ENCODE measurements at places on chromosomes 12 and 14.

DNA sequence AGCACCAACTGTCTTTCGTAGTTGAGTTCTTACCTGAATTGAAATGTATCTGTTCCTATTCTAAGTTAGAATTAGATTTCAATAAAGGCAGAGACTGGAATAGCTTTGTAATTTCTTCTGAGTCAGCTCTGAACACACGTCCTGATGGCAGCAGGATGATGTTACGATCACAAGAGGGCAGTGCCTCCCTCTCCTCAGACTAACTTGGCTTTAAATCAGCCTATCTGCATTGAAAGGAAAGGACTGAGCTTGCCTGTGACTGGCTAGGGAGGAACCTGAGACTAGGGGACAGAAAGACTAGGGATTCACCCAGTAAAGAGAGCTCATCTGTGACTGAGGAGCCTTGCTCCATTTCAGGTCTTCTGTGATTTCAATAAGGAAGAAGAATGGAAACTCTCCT is 323.7 kb upstream of the OR4E1 start:
- no peak for DNase-seq

GRCh38 chr14:65255583-65256461 is 153.5 kb upstream of the MAX start:
- no peak for DNase-seq

DNA sequence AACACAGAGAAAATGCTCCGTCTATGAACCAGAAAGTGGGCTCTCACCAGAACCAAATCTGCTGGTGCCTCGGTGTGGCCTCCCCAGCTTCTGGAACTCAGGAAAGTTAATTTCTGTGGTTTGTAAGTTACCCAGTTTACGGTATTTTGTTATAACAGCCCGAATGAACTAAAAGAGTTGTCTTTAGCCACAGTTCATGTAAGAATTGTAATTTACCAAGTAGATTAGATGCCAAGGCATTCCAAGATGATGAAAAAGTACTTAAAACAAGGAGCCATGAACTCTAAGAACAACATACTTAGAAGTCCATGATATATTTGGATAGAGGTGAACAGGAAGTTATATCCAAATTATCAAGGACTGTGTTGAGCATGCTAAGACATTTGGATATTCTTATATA is 259.9 kb upstream of the GARIN6 start:
- no peak for DNase-seq

DNA sequence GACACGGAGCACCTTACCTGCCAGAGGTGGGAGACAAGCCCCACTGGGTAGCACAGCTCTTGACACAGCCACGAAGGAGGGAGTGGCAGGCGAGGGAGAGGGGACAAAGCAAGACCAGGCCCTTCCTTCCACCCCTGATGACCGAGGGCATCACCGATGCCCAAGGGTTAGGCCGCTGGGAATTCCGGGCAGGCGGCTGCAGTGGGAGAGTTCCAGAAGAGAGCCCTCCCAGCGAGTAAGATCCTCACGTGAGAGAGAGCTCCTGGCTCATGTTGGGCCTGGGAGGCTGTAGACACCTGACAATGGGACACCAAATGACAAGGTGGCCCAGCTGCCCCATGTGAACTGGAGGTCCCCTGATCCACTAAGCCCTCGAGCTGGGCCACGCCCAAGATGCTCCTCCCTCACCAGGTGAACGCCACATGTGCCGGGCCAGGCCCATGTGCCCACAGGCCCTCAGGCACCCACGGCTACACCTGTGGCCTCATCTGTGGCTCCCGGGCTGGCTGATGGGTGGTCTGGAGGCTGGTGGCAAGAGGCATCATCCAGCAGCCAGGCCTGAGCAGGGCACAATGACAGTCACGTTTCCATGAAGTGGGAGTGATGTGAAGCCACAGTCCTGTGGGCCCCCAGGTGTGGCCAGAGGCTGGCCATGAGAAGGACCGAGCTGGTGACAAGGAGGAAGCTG is 32.1 kb upstream of the C14orf180 start:
- no peak for DNase-seq

GRCh38 chr12:111573476-111573875 is 25.6 kb downstream of the ATXN2 start:
- DNase-seq: no peak

DNA sequence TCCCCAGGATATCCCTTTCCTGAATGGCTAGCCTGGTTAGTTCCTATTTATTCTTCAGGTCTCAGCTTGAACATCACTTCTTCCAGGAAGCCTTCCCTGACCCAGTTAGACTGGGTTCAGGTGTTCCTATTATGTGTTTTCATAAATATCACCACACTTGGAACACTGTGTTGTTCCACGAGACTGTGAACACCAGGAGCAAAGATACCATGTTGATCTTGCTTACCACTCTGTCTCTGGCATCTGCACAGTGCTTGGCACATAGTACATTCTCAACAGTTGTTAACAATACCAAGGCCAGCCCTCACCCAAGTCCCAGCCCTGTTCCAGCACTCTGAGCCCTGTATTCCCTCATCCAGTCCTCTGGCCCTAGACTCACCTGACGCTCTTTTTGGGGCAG is 13.7 kb upstream of the ZNF385A start:
- DNase-seq: no peak

DNA sequence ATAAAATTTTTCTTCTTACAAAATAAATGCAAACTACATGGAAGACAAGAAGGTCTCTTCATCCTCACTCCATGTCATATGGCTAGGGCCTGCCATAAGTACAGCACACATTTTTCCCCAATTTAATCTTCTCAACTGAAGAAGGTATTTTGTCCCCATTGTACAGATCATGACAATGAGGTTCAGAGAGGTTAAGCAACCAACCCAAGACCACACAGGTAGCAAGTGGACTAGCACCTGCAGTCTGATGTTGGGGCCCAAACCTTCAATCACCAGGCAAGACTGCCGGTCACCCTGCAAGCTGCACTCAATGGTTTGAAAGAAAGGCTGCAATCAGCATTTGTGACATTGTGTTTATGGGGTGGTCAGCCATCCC is 6.5 kb upstream of the MEG3 start:
- no peak for DNase-seq

GRCh38 chr12:121792607-121793439 is 665 bp downstream of the RHOF start:
- no peak for DNase-seq

GRCh38 chr12:111775205-111776193 is 8.8 kb downstream of the ALDH2 start:
- DNase-seq: no peak

DNA sequence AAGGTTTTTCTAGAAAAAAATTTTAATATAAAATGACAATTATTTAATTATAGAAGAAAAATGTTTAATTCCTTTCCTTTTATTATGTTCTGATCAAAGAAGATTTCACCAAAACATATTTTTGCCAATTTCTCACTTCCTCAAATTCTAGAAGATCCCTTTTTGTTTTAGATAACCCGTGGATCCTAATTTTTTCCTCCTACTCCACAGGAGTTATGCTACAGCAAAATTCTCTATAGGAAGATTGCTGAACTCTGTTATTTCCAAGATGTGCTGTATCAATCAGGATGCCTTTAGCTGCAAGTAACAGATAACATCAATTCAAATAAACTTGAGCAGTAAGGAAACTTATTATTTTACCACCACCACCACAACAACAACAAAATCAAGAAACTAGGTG is 3.8 kb upstream of the SNX6 start:
- no peak for DNase-seq

GRCh38 chr12:131034631-131035244 is 81.0 kb downstream of the ADGRD1 start:
- DNase-seq: no peak

GRCh38 chr14:78162202-78162601 is 8.0 kb upstream of the NRXN3 start:
- no peak for DNase-seq

DNA sequence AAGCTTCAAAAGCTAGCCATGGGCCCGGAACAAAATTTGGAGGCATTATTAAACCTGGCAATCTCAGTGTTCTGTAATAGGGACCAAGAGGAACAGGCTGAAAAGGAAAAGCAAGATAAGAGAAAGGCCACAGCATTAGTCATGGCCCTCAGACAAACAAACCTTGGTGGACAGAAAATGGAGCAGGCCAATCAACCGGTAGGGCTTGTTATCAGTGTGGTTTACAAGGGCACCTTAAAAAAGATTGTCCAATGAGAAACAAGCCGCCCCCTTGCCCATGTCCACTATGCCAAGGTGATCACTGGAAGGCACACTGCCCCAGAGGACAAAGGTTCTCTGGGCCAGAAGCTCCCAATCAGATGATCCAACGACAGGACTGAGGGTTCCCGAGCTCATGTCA is 653.9 kb upstream of the TMEM132C start:
- no peak for DNase-seq

- DNase-seq: peak; percentile 53
These were observed 1131.1 kb downstream of the TMEM121 start for GRCh38 chr14:106657460-106657859.

DNA sequence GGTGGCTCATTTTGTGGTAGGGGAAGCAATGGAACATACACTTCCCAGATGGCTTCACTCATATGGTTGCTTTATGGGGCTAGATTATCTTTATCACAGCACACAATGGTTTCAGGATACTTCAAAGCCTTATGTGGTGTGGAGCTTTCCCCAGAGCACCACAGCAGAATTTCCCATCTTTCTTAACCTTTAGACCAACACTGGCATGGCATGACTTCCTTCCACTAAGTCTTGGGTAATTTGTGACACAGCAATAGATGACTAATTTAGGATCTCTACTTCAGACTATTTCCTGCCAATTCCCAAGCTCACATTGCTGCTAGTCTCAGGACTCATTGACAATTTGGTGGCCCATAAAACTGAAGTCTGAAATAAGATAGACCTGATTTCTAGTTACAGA is 36.9 kb upstream of the DCN start:
- DNase-seq: no peak

DNA sequence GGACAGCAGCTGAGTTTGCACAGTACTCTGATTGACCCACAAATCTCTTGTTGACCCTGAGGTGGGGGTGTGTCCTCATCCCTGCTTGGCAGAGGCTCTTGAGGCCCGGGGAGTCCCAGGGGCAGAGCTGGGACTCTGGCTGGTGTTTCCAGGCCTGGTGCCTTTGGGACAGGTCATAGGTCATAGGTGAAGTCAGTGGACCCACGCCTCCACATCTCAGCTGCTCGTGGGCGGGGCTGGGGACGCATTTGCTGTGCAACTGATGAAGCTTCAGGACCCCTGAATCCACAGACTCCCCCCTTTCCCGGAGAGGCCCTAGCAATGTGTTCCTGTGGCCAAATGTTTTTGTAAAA is 408 bp upstream of the CACNA2D4 start:
- no peak for DNase-seq

GRCh38 chr14:78581229-78581628 is 411.1 kb downstream of the NRXN3 start:
- no peak for DNase-seq

- DNase-seq: no peak
These were observed 15.9 kb downstream of the SMOC1 start for GRCh38 chr14:69895109-69895508.

- DNase-seq: no peak
These were observed 91.8 kb upstream of the NPAS3 start for GRCh38 chr14:32846821-32847365.

DNA sequence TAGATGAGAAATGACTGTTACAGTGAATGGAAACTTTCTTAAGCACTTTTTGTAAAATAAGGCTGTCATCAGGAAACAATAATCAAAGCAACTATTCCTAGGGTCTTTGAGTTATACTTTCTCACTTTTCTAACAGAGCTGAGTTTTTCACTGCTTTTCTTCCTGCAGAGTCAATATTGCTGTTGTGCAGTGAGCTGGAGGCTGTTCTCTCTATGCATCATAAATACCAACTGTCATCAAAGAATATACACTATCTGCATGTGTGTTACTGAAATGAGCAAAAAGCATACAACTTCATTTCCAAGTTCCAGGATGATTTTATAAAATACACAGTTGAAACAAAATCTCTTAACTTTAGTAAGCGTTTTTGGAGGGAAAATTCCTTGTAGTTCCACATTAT is 110.4 kb upstream of the CPSF6 start:
- no peak for DNase-seq

- no peak for DNase-seq
These were observed 41.8 kb upstream of the PPP2R5C start for GRCh38 chr14:101719708-101720107.

GRCh38 chr12:109830718-109831117 is 2.5 kb downstream of the TRPV4 start:
- DNase-seq: no peak

GRCh38 chr14:51860164-51860824 is at the start of gene GNG2:
Gene GNG2, plus strand, starts transcription at chr14:51860612. Its CDS starts 90,067 bp downstream, at chr14:51950679.
- DNase-seq: peak; percentile 76

- DNase-seq: no peak
These were observed 30.6 kb upstream of the LMO3 start for GRCh38 chr12:16636435-16637055.

DNA sequence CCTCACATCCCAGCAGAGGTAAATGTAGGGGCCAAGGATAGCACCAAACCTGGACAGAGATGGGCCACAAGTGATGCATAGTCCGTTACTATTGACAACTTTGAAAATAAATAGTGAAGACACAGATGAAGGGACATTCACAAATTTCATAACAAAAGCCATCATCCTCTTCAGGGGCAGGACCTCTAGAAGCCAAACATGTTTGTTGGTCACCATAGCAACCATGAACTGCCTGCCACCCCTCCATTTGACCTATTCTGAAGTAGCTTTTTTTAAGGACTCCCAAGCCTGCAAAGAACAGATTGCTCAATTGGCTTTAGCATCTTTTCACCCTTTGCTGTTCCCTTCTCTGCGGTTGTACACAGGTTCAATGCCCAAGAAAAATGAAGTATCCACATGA is 35.7 kb upstream of the MDM1 start:
- no peak for DNase-seq

DNA sequence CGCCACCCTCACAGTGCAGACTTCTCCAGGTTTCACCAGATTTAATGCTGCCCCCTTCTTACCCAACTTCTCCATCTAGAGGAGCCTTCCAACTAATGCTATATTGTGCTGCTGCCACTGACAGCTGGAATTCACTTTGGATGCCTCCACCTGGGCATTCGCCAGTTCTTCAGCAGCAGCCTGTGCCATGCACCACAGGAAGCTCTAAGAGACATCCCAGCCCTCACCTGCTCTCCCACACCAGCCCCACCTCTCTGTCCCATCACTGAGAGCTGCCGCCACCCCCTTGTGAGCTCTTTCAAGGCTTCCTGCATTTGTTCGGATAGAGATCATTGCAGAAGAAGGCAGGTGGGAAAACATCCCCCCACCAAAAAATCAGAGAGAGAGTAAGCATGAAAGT is 4.6 kb upstream of the KRT2 start:
- no peak for DNase-seq

DNA sequence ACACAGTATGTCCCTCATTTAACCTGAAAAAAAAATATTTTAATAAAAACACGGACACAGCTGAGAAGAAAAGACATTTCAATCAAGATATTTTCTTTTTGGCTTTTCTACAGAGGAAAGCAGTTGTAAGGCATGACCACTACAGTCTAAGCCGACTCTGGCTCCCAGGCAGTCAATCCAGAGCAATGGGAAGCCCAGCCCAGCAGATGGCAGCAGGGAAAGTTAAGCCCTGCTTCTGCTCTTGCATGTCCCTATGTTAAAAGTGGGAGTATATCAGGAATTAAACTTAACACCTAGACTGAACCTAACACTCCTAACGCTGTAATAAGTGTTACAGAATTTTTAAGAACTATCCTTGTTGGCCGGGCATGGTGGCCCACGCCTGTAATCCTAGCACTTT is 19.5 kb upstream of the HAL start:
- DNase-seq: no peak

Measured in stimulated activated CD4-positive, alpha-beta T cell treated with anti-CD3 and anti-CD28 coated beads, Interleukin-12 subunit alpha, Interleukin-12 subunit beta, amount 100 ng/mL, for 48 hours (primary cell).